ENCODE measurements at places on chromosomes 6 and 20. TPM values are rescaled to one million over a fixed set of nuclear protein-coding genes. Genes with fewer than 3 reads are reported as not detected.

Gene DNMT3B
- 0.67 TPM for total RNA-seq

GRCh38 chr6:41294214-41294872, 7.9 kb upstream of the TREM1 start:
- H3K4me1 ChIP-seq = no peaks in the 10 kb centered on the region
- DNase-seq = no peak

DNA sequence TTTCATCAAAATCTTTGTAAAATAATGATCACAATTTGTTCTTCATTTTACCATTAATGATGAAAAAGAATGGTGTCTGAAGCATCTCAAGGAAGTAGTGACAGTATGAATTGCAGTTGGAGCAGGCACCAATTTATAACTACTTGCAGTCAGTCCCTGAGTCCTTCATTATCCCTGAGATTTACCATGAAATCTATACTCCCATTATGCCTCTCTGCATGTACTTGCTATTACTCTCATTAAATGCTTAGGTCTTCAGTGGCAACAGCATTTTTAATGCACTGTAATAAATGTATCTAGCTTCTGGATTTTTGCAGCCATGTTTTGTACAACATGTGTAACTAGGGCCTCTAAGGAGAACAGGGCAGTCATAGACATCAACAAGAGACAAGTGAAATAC, 708.8 kb downstream of the EYS start:
- H3K4me1 ChIP-seq = no peaks in the 10 kb centered on the region
- no peak overlapping the region for H3K27ac ChIP-seq
- no peaks in the 10 kb centered on the region for H3K36me3 ChIP-seq
- H3K4me3 ChIP-seq = no peak overlapping the region
- DNase-seq = no peak
- no peaks in the 10 kb centered on the region for H3K27me3 ChIP-seq

Gene F13A1
- 29.7 TPM for total RNA-seq

- no peak for DNase-seq
- no peak overlapping the region for H3K4me3 ChIP-seq
- no peaks in the 10 kb centered on the region for H3K4me1 ChIP-seq
- H3K27me3 ChIP-seq = no peaks in the 10 kb centered on the region
- no peaks in the 10 kb centered on the region for H3K36me3 ChIP-seq
- H3K27ac ChIP-seq = no peak overlapping the region
Measured at GRCh38 chr6:9697263-9697931, 717.5 kb downstream of the TFAP2A start.

Measured in Peyer's patch (tissue), 4 donors.